OCI-M1 (cell line): ENCODE measurements at places on chromosomes 1 and 21.

DNA sequence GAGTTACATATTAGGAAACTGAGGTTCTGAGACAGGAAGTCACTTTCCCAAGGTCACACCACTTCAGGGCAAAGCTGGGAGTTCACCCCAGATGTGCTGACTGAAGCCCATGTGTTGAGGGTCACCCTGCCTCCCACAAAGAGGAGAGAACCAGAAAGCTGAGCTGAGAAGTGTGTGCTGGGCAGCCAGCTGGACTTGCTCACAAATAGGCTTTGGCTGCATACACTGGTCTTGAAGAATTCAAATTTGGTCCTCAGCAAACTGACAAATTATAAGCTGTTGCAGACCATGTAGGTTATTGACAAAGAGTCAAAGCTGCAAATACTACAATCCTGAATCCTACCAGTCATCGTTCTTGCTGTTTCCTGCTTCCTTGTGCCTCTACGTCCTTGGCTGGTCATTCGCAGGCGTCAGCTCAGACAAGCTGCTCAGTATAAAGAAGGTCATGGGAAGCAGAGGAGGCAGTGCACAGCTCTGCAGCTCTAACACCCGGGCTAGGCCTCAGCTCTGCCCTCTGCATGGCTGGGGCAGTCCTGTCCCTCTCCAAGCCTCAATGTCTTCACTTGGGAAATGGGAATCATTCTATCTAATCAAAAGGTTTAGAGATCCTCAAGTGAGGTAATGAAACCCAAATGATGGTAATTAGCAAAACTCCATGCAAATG lies 40.0 kb downstream of the CDCP2 start:
- no peak for DNase-seq

DNA sequence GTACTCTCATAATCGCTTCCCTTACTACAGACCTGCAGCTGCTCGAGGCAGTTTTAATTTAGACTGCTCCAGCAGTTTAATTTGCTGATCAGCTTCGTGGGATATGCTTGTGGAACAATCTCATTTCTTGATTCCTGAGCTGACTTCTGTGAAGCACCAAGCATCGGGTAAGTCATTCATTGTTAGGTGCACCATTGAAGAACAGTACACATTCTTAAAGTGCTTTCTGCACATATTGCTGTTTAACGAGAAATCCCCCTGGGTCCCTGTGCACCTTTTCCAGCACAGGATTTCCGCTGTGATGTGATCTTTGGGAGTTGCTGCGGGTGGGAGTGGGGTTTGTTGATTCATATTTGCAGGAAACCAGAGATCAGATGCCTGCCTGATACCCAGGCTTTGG lies 9.1 kb downstream of the GALNT2 start:
- DNase-seq: no peak

DNA sequence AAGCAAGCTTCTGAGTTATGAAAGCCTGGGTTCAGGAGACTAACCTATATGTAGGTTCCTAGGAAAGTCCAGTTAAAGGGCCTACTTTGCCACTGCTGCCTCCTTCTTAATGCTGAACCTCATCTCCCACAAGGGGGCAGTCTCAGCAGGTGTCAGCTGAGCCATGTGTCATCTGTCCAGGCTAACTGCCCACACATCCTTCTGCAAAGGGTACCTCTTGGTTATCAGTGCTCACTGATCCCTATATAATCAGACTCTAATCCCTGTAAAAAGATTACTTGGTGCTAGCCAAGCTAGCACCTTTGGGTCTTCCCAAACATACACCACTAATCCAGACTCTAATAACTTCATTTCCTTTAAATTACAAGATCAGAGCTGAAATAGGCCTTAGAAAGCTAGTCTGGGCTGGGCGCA lies 9.0 kb downstream of the PRDX1 start:
- peak; percentile 80 for DNase-seq

DNA sequence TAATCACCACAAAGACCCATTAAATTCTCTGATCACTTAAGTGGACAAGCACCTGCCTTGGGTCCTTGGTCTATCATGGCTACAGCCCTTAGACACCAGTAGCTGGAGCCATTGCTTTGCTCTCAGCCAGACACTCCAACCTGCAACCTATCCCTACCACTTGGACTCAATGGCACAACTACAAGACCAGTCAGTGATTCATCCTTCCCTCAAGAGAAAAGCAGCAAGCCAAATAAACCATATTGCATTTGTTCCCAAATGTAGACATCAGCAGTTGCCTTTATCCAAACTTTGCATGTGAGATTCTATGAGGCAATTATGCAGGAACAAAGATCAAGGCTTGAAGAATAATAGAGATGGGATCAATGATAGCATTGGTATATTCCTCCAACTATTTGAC lies 263.4 kb downstream of the HHIPL2 start:
- no peak for DNase-seq

- DNase-seq: no peak
Measured at GRCh38 chr1:204314171-204314892, 45.4 kb downstream of the PLEKHA6 start.

DNA sequence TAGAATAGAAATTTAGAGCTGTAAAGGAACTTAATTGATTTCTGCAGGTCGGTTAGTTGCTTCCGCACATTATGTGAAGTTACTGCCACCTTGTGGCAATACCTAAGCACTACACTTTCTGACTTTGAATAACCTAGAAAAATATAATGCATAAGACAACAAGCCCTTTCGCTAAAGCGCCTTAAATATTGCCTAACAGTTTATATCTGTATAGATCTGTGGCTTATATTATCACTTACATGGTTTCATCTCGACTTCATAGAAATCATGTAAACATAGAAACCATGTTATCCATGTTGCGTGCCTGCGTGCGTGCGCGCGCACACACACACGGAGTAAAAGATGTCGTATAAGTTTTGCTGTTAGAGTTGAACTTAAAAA lies 10.9 kb upstream of the IFI16 start:
- peak; percentile 88 for DNase-seq
